ENCODE measurements at places on chromosomes 2 and 18.

GRCh38 chr2:118843483-118844132, 3.8 kb downstream of the EN1 start:
- DNase-seq = no peak

DNA sequence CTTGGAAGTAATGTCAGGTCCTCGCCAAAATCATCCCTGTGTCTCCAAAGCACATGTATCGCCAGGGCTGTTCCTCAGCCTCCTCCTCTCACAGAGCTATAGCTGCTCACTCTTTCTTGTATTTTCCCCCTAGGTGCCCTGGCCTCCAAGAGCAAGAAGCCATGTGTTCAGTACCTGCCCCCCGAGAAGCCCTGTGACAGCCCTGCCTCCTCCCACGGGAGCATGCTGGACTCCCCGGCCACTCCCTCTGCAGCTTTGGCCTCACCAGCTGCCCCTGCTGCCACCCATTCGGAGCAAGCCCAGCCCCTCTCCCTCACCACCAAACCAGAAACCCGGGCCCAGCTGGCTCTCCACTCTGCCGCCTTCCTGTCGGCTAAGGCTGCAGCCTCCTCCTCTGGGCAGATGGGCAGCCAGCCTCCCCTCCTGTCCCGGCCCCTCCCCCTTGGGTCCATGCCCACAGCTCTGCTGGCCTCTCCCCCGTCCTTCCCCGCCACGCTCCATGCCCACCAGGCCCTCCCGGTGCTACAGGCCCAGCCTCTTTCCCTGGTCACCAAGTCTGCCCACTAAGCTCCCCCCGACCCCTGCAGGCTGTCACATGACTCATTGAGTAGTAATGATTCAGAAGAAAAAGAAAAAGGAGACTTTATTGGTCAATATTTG, 18.8 kb downstream of the TGOLN2 start:
- DNase-seq = no peak

GRCh38 chr18:63683152-63683551, 19.6 kb upstream of the SERPINB11 start:
- no peak for DNase-seq

DNA sequence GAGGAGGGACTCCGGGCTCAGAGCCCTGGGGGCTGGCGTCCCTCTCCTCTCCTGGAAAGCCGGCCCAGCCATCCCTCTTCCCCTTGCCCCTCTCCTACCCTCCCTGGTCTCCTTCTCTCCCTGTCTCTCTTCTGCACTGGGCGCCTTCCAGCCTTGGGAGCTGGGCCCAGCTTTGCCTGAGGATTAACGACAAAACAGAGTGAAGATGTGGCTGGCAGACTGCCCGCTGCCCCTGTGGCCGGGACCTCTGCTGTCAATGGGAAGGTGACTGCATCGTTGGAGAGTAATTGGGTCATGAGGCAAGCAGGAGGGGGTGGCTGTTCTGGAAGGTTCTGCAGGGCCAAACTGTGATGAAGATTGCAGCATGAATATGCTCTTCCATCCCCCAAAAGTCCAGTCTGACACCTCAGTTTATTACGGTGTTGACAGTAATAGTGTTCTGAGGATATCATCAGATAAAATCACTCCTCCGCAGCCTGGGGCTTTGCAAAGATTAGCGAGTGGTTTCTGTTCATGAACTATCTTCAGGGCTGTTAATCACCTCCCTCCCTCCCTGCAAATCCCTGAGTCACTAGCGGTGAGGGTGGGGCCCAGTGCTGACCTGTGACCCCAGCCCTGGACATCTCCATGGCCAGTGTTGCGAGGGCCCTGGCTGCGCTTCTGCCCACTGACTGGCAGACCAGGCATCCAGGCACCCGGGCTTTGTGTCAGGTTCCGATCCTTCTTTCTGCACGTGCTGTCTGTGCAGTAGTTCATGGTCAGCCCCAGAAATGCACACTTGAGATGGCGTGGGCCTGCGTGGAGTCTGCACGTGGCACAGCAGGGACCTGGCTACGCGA, 23.0 kb downstream of the RTP5 start:
- DNase-seq = no peak

- no peak for DNase-seq
Observed at GRCh38 chr2:108115868-108116267, 123.9 kb upstream of the SULT1C3 start.

DNA sequence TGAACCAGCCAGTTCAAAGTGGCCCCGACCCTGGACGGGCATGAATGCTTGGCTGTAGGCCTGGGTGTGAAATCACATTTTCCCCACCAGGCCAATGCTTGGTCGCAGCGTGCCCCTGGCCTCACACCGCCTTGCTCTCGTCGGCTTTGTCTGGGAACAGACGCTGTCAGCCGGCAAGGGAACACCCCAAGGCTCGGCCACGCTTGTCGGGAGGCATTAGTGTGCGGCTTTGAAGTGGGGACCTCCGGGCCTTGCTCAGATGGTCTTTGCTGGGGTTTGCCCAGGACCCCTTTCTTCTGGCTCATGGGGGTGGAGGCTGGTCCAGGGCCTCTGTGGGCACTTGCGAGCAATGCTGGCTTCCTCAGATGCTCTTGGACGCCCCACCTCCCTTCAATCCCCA, 79.1 kb downstream of the INHBB start:
- DNase-seq = no peak

- no peak for DNase-seq
Observed at GRCh38 chr18:6059551-6059950, 164.2 kb upstream of the TMEM200C start.

Data from T-helper 1 cell (primary cell).